Right atrium auricular region (tissue), 2 donors: ENCODE measurements at places on chromosomes 13 and 19. TPM values are rescaled to one million over a fixed set of nuclear protein-coding genes. Genes with fewer than 3 reads are reported as not detected.

DNA sequence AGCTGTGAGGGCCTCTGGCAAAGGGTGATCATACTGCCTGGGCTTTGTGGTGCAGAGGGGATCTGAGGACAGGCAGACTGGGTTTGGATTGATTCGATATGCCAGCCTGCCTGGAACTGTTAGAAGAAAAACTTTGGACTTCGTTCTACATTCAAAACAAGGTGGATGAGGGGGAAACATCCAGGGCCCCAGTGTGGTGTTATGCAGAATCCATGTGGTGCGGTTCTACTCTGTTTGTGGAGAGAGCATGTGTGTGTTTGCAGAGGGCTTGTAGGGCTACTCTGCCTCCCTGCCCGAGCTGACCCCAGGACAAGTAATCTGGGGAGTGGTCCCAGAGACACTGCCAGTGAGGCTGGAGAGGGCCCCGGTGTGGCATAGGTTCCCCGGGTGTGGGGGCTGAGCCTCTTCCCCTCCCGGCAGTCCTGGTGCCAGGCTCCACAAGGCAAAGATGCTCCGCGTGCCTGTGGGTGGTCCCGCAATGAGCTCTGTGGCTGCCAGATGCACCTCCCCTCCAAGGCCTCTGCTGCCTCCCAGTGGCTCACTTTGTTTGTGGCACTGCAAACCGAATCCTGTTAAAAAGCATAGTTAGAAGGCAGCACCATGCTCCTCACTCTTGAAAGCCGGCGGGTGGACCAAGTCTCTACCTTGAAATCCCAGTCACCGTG, 22.3 kb upstream of the TFDP1 start:
- peak; percentile 62 for DNase-seq

The HAUS5 gene
- total RNA-seq, result 2.2 TPM

DNA sequence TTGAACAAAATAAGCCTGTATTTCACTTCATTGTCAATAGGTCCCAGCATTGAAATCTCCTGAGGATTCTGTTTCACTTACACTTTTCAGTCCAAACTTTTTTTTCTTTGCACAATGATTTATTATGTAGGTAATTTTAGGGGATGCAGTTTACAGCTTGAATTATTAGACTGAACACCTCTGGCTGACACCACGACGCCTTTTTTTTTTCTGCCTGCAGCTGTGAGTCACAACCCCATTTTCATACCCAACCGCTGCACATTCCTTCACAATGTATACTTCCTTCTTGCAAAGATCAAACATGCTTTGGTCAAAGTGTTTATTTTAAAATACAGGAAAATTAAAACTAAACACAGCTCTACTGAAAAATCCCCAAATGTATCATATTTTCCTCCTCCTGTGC, 11.4 kb downstream of the ZIC2 start:
- DNase-seq, result no peak

The NKG7 gene
- 1.4 TPM for total RNA-seq

The NDUFA11 gene
- total RNA-seq, result 648 TPM

The ZNF146 gene
- total RNA-seq, result 48.0 TPM

DNA sequence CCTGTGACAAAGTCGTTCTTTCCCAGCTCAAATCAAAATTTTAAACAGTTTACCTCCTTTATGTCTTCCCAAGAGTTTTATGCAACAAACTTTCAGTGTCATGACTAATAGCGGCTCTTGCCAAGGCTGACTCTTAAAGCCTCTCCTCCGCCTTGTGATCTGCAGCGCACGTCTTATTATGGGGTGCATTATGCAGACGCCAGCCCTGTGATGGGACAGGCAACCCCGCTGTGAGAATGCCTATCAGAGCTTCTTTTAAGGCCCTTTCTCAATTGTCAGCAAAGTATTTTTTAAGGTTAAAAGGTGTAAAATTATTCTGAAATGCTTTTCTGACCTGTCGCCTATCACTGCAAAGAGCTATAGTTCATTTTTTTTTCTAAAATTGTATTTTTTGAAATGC, 152.8 kb downstream of the SOX1 start:
- DNase-seq, result no peak
